ENCODE measurements at places on chromosomes 7 and 10.

- DNase-seq, result no peak
Measured at GRCh38 chr10:75613685-75614504, 182.5 kb downstream of the LRMDA start.

DNA sequence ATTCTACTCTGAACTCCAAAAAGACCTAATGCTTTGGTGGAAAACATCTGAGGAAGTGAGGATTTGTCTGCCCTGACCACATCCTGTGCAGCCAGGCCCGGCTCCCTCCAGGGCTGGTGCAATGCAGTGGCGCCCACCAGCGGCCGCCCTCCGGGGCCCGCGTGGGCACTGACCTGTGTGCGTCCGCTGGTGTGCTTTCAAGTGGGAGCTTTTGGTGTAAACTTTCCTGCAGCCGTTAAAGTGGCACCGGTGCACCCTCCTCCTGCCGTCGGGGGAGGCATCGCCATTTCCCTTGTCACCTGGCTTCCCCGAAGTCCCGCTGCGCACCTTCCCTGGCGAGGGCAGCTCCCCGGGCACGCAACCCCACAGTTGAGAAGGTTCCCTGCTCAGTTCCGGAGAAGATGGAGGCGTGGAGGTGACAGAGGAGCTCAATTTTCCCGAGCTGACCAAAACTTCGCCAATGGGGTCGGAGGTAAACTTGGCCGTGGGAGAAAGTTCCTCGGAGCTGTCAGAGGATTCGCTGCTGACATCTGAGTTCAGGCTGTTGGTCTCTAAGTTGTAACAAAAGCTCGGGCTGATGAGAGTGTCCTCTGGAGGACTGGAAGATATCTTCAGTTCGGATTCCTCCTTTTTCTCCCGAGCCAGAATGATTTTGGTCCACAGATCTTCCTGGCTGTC lies 3.4 kb downstream of the KLF6 start:
- no peak for DNase-seq

DNA sequence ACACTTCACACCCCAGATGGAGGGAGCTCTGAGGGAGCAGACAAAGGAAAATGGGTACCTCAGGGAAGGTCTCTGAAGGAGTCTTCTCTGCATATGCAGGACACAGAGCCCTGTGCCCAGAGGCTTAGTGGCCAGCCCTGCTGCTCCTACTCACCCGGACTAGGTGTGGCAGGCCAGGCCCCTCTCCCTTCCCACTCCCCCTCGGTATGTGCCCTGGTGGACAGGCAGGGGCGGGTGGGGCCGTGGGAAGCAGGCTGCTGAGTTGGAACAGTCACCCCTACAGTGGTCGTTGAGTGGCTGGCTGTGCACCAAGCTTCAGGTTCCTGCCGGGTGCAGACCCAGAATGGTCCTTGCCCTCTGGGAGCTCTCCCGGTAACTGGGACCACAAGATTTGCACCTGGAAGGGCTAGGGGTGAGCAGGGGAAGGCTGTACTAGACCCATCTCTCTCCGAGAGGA lies 68.6 kb downstream of the ZMIZ1 start:
- DNase-seq, result no peak

GRCh38 chr10:28355376-28355775 lies 52.5 kb upstream of the MPP7 start:
- DNase-seq, result no peak

DNA sequence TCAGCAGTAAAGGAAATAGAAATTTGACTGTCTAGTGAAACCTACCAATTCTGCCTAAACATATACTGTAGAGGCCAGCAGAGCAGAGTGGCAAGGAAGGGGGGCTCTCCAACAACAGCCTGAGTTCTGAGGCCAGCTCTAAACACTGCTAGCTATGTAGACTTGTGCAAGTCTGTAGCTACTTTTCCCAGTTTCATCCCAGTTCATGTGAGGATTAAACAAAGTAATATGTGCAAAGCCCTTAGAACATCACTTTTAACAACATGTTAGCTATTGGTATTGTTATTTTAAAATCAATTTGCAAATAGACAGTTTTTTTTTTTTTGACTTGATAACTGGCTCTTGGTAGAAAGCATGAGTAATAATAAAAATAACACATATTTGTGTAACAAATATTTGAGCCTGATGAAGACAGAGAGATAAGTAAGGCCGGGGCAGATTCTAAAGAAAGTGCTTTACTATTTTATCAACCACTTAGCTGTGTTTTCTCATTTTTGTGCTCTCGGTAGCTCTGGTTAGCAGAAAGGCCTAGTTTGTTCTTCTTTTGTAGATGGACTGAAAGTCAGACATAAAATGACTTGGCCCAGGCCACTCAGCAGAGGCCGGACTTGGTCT lies 9.3 kb downstream of the CHST12 start:
- no peak for DNase-seq

DNA sequence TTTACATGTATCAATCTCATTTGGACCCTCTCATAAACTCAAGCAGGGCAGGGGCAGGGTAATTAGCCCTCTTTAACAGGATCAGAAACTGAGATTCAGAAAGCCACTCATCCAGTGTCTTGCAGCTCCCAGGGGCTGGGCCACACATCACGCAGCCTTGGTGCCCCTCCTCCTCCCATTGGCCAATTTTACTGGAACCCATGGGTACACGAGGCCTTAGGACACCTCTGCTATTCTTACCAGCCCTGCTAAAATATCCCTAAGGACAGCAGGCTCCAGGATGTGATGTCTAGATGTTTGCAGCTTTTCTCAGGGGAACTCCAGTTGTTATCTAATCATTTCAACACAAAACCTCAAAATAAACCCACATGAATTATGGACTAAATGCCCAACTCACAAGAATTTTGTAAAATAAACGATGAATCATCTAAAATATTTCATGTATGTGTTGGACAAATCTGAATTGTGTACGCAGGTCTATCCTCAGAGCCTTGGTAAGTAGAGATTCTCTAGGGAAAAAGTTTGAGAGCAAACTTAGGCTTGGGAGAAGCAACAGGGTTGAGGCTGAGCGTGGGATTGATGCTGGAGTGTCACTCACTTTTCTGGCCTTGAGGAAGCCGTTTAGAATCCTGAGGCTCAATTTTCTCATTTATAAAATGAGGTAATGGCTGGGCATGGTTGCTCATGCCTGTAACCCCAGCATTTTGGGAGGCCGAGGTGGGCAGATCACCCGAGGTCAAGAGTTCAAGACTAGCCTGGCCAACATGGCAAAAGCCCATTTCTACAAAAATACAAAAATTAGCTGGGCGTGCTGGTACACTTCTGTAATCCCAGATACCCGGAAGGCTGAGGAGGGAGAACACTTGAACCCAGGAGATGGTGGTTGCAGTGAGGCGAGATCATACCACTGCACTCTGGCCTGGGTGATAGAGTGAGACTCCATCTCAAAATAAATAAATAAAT lies 69.7 kb upstream of the TNS3 start:
- no peak for DNase-seq

DNA sequence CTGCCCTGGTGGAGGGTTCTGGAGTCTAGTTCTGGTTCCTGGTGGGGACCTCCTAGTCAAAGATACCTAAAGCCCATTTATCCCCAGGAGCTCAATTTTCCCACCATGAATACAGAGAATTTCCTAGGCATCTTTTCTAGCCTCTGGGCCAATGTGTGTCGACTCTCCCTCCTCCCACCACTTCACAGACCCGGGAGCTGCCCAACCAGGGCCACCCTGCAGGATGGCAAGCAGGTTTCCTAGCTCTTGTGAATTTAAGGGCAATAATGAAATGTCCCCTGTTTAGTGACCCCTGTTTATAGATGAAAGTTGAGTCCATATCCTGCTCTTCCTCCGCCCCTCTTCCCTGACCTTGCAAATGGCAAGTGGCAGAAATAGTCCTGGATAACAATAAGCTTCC lies 9.4 kb downstream of the DLX5 start:
- no peak for DNase-seq

DNA sequence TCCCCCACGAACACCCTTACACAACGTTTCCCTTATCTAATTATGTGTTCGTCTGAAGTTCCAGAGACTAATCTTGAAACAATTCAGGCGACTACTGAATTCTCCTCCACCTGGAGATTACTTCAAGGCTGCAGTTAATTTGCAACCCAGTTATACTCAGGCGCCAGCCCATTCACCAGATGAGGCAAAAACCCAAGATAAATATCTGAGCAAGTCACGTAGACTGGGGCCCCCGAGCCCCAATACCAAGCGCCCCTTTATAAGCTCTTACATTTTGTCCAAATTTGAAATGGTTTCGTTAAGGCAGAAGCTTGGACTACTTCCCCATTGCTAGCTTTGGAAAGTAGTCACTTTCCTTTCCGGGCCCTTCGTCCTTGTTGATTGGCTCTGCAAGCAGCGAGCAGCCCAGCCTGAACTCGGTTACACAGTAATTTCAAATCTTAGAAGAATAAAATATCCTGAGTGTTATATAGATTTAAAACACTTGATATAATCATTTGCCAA lies 1.2 kb downstream of the TPK1 start:
- DNase-seq, result no peak

- no peak for DNase-seq
Measured at GRCh38 chr7:129569326-129569725, 42.2 kb upstream of the NRF1 start.

DNA sequence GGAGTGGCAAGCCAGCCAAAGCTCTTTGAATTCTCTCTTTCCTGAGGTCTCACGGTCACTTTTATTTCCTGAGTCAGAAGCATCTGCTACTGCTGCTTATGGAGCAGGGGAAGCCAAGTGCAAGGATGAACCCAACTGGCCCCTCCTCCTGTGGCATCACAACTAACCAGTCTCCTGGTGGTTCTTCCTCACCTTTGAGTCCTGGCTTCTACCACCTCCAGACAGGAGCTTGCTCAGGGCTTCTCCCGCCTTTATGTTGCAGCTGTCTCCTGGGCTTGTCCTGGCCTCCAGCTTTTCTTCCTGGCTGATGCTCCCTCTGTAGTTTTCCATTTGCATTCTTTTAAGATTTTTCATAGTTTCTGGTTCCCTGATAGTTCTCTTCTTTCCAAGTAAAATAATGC lies 349.7 kb upstream of the NRP1 start:
- DNase-seq, result no peak

GRCh38 chr7:50866343-50867033 lies 83.8 kb upstream of the GRB10 start:
- DNase-seq, result no peak

GRCh38 chr10:15579605-15580004 lies 140.1 kb downstream of the ITGA8 start:
- no peak for DNase-seq

DNA sequence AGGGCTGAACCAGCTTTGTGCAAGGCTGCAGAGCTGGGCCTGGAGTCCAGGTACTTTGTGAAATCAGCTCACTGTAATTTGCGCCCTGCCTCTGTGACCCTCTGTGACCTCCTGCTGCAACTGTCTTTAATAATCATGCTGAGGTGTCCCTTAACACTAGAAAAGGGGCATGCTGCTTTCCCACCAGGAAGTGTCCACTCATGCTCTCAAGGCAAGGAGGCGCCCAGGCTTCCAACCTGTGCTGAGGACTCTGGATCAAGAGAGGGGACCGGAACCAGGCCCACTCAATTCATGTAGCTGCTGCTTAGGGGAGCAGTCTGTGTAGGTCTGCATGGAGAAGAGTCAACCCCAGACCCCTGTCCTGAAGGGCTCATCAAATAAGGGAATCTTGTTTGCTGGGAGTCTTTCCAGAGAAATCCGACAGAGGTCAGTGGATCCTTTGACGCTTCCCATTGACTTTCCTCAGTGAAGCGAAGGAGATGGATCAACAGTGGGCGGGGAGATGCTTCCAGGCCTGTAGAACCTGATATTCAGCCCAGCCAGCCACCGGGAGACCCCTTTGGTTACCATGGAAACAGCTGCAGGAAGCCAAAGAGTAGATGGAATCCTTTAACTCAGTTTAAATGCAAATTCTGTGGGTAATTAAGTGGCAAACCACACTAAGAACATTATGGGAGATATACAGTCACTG lies 945.9 kb downstream of the GRID1 start:
- no peak for DNase-seq

DNA sequence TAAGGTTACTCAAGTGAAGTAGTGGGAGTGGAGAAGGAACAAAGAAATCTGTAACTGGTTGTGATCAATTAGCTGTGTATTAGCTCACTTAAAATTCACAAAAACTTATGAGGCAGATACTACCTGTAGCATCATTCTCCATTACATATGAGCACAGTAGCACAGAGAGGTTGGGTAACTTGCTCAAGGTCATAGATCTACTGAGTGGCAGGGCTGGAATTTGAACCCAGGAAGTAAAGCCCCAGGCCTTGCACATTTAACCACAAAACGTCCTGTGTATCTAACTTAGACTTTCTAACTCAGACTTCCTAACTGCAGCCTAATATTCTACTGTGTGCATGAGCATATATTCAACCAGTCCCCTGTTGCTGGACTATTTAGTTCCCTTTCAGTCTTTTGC lies 5.6 kb upstream of the SLF2 start:
- no peak for DNase-seq
